Esophagus muscularis mucosa (tissue), 4 donors: ENCODE measurements at places on chromosomes 1 and 21. TPM values are rescaled to one million over a fixed set of nuclear protein-coding genes. Genes with fewer than 3 reads are reported as not detected.

DOP1B gene
- total RNA-seq = 13.3 TPM

KCNE2 gene
- total RNA-seq = not detected

DNA sequence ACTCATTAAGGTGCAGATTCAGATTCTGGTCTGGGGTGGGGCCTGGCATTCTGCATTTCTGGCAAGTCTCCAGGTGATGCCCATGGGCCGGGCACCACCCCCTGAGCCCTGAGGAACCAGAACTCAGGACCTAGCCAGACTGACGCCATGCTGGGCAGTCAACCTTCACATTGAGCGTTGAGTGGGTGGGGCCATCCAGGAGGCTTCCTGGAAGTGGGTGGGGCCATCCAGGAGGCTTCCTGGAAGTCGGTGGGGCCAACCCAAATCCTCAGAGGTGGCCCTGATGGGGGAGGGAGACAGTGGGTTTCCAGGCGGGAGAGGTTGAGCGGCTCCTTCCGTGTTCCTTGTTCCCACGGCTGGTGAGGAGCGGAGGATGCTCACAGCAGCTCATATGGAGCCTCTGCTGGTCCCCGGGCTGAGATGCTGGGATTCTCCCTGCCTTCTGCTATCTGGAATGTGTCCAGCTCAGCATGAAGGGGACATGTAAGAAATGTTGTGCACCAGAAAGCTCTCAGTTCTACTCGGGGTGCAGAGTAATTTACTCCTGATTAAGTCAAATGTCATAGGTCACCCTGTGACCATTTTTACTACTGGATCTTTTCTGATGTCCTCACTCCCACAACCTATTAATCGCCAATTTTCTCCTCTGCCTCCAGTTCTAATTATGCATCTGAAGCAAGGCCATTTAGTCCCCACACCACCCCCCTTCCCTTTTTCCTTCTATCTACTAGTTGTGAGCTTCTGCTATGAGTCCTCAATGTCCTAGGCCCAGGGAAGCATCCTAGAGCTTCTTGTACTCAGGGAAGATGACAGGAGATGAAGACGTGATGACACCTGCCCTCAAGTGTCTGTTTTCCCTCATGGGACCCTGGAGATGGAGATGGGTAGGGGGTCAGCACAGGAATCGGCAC, 435.4 kb downstream of the PTPRU start:
- DNase-seq = peak; percentile 87

DNA sequence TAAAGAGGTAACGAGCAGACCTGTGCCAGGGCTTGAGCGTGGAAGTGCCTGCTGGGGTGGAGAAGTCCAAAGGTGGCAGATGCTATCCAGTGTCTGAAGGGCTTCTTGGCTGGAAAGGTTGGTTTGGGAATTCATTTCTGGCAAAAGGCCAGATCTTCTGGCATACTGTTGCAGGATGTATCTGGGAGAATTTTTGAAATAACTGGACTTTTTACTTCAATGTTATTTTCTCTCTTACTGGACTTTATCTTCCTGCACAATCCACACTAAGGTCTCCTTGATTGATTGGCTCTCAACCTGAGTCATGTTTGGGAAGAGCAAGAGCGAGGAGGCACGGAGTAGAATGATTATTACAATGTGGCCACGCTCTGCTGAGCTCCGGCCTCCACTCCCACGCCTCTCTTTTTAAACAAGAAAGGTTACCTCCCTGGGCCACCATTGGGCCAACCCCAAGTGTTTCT, 278.4 kb downstream of the TM2D1 start:
- peak; percentile 37 for DNase-seq

DNA sequence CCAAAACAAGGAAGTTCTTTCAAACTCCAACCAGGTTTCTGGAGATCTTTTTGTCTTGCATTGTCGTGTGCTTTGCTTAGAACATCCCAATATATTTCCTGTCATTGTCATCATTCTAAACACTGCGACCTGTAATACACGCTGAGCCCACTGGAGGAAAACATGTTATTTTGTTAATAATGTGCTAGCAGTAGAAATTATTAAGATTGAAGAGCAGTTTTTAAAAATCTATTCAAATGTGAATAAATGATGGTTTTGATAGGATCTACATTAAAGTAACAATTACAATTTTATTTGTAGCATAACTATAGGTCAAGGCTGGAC, 268.5 kb downstream of the PTPRC start:
- DNase-seq = no peak

DNA sequence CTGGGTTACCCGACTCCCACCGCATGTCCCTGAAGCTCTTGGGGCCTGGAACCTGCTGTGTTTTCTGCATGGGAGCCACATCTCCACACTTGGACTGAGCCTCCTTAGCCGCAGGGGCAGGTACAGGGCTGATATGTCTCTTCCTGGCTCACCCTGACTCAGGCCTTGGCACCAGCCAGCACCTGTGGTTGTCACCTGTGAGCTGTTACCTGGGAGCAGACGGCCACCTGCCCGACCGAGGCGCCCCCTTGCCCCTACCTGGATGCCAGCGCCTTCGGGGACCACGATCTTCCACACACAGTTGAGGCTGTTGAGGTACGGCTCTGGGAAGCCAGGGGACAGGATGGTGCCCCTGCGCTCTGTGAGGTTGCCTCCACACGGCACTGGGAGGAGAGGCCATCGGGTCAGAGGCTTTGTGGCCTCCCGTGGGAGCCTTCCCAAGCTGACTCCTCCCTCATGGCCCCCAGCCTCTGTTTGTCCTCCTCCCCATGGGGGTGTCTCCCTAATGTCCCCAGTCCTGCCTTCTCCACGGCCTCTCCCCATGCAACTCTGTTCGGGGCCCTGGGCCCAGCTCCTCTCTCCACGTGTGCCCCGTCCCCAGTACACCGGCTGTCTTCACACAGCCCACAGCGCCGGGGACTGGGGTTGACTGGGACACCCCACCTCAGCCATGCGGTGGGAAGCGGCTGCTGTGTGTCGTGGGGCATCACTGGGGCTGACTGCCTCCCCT, 152.0 kb downstream of the ZSCAN20 start:
- DNase-seq = no peak

DNA sequence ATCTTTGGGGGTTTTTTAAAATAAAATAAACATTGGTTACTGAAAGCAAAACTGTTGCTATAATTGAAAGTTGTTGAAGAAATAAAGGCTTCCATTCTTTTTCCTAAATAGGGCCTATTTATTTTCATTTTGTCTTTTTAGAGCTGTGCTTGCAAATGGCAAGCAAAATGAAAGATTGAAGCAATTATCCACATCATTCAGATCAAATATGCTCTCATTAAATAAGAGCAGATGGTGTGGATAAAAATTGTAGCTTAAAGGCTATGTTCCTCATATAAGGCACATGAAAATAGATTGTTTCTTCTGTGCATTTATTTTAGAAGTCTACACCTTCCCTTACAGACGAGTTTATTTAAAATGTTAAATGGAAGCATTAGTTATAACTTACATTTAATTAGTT, 1317.7 kb downstream of the MRPL39 start:
- DNase-seq = no peak

GRCh38 chr1:71687376-71687775, 595.0 kb downstream of the NEGR1 start:
- DNase-seq = no peak

DNA sequence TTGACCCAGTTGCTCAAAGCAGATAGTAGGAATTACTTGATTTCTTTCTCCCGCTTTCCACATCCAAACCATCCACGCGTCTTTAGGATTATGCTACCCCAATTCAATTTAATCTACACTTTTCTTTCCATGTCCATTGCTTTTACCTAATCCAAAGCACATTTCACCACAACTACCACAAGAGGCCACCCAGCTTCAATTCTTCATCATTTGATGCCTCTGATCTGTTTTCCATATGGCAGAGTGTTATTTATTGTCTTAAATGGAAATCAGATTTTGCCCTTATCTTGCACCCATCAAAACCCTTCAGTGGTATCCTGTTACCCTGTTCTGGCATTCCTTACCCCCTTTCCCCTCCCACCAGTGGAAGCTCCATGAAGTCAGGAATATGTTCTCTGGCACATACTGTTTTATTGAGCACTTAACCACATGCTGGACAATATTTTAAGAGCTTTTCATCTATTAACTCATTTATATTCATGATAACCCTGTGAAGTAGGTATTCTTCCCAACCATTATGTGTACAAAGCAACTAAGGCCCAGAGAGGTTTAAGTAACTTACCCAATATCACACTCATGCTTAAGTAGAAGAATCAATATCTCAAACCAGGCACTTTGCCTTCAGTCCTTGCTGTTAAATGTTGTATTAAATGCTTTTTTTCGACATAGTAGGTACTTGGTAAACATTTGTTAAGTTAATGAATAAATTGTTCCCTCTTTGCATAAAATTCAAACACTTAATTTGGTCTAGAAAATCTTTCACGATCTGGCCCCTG, 34.6 kb downstream of the CLIC4 start:
- no peak for DNase-seq

DNA sequence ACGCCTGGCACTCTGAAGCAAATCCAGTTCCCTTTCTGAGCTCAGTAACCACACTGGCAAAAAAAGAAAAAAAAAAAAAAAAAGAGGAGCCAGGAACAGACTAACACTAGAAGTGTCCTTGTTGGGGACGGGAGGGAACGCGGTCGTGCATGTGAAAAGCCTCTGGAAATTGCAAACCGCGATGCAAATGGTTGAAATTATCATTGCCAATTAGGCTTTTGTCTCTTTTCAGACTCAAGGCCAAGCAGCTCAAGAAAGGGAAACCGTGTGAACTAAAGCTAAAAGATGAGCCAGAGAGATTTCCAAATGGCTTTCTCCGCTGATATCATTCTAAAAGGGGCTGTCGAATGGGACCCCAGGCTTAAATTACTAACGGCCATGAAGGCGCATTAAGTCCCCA, 13.5 kb downstream of the TRABD2B start:
- DNase-seq = no peak

DNA sequence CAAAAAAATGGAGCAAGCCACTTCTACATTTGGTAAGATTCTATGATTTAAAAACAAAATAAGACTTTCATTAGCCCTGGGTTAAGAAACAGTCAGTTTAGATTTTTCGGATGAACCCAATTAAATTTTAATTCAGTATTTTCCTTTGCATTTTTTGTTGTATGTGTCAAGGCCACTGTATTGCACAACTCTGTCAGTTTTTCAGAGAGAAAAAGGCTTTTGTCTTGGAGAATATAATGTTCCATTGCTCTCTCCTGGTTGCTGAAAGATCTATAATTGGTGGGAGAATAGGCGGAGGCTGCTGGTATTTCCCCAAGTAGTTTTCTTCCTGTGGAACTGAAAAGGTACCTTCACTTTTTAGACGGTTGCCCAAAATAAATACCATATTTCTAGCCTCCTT, 84.6 kb downstream of the NEGR1 start:
- no peak for DNase-seq
